ENCODE measurements at places on chromosomes 11 and 22.

- DNase-seq = no peak
Observed at GRCh38 chr22:19448076-19448607, 631 bp upstream of the C22orf39 start.

DNA sequence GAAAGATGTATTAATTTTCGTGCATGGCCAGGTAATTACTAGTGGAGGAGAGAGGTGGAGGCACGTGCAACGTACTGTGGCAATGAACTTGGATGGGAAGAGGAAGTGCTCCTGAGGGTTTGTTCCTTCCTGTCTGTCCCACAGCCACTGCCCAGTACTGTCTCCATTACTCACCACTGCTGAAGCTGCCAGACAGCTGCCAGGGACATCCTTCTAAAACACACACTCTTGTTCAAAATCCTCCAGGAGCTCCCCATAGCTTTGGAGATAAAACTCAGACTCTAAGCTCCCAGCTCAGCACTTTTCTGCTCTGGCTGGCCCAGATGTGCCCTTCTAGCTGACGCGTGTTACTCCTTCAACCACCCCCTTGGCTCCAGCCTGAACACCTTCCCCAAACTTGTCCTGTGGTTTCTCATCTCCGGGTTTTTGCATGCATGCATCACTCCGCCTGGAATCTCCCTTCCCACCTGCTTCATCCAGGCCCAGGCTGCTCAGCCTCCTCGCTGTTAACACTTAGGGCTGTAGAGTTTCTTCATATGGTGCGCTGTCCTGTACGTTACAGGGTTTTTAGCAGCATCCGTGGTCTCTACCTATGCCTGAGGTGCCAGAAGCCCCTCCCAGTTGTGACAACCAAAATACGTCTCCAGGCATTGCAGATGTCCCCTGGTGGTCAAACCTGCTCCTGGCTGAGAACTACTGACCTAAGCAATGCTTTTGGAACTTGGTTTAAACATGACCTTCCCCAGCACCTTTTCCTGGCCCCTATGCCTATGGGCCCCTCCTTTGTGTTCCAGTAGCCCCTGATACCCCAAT, 69.5 kb downstream of the C11orf91 start:
- DNase-seq = no peak

GRCh38 chr22:30127749-30128166, 47.5 kb downstream of the HORMAD2 start:
- DNase-seq = no peak

GRCh38 chr22:44755417-44755816, 3.0 kb downstream of the ARHGAP8 start:
- DNase-seq = no peak

DNA sequence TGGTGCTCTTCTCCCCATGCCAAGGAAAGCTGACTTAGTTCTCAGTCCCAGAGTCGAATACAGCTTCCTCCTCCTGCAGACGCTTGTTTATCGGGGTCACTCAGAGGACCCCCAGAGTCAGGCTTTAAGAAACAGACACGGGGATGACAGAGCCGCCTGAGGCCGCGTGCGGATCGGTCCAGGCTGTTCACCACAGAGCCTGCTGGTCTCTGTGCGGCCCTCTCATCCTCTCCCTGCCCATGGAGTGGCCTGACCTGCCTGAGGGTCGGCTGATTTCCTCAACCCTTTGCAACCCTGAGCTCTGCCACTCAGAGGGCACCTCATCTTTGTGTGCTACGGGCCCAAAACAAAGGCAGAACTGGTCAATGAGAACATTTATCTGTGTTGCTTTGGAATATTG, 2.1 kb downstream of the GAL start:
- no peak for DNase-seq

GRCh38 chr22:37095113-37095512, 14.4 kb downstream of the TMPRSS6 start:
- no peak for DNase-seq

All from omental fat pad (tissue), 4 donors.